Ovary (tissue), 10 donors: ENCODE measurements at places on chromosomes 1 and 21. TPM values are rescaled to one million over a fixed set of nuclear protein-coding genes. Genes with fewer than 3 reads are reported as not detected.

The RASSF5 gene
- 5.2 TPM for total RNA-seq

DNA sequence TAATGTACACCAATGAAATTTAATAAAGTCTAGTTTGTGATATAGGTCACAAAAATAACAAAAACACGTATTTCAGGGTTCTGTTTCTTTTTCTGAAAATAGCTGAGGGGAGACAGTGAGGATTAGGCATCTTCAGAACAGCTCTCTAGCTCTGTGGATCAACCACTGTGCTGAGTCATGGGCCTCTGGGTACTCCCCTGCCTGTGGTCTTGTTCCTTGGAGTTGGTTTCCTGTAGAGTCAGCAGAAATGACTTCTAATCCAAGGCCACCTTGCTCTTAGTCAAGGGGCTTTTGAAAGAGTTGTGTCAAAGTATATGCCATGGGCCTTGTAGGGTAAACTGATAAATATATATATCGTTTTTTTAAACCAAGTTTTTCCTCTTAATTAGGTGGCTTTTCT, 141.8 kb upstream of the ZRANB2 start:
- no peak overlapping the region for H3K27ac ChIP-seq
- H3K27me3 ChIP-seq = no peaks in the 10 kb centered on the region
- no peaks in the 10 kb centered on the region for H3K36me3 ChIP-seq
- no peak for DNase-seq

The A3GALT2 gene
- total RNA-seq = not detected

DNA sequence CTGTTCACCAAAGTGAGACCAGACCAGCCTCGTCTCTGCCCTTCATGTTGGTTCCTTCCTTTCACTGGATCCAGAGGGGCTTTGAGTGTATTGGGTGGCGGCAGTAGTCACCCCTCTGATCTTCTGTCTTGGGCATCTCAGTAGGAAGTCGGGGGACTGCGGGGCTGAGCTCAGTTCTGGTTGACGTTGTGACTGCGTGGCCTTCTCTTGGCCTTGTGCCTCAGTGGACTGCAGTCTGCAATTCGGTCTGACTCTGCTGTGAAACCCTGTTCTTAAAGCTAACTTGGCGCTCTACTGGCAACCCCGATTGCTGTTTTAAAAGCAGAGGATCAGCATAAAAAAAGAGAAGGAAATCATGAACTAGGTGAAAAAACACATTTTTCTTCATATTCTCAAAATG, 56.7 kb downstream of the SLC37A1 start:
- DNase-seq = no peak
- no peak overlapping the region for H3K4me3 ChIP-seq
- H3K36me3 ChIP-seq = no peaks in the 10 kb centered on the region
- H3K4me1 ChIP-seq = no peaks in the 10 kb centered on the region

- H3K27me3 ChIP-seq = no peaks in the 10 kb centered on the region
- H3K36me3 ChIP-seq = no peaks in the 10 kb centered on the region
- H3K4me3 ChIP-seq = no peak overlapping the region
- H3K4me1 ChIP-seq = no peaks in the 10 kb centered on the region
These were observed 50.2 kb downstream of the EEIG2 start for GRCh38 chr1:108610073-108610472.

GRCh38 chr1:161915051-161915503, 108.6 kb downstream of the OLFML2B start:
- H3K4me1 ChIP-seq = peaks cover 3% of the 10 kb centered on the region
- H3K4me3 ChIP-seq = no peak overlapping the region
- DNase-seq = no peak

GRCh38 chr1:54223441-54224202, 23.7 kb downstream of the MRPL37 start:
- H3K4me3 ChIP-seq = no peak overlapping the region
- no peak for DNase-seq
- H3K27ac ChIP-seq = peak overlapping the region; percentile 9
- no peaks in the 10 kb centered on the region for H3K27me3 ChIP-seq
- no peaks in the 10 kb centered on the region for H3K36me3 ChIP-seq

DNA sequence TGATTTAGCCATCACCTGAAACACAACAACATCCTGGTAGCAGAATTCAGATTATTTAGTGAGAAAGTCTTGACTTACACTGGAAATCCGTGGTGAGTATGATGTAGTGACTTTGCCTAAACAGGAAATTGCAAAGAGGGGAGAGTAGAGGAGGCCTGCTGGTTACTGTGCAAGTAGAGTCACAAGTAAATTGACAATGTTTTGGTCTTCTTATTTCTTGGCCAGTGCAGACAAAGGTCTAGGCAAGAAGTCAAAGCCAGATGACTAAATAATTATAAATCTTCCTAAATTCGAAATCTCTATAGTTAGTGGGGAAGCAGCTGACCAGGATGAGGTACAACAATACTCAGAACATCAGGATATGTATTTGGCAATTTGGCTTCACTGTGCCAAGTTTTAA, 159.5 kb upstream of the KCTD3 start:
- no peak overlapping the region for H3K27ac ChIP-seq
- H3K36me3 ChIP-seq = no peaks in the 10 kb centered on the region
- no peak overlapping the region for H3K4me3 ChIP-seq
- no peaks in the 10 kb centered on the region for H3K27me3 ChIP-seq
- DNase-seq = no peak

The RIMKLA gene
- 0.15 TPM for total RNA-seq

GRCh38 chr1:180020017-180020416, 65.4 kb downstream of the CEP350 start:
- H3K27me3 ChIP-seq = no peaks in the 10 kb centered on the region
- no peaks in the 10 kb centered on the region for H3K36me3 ChIP-seq
- no peak for DNase-seq
- no peaks in the 10 kb centered on the region for H3K4me1 ChIP-seq

DNA sequence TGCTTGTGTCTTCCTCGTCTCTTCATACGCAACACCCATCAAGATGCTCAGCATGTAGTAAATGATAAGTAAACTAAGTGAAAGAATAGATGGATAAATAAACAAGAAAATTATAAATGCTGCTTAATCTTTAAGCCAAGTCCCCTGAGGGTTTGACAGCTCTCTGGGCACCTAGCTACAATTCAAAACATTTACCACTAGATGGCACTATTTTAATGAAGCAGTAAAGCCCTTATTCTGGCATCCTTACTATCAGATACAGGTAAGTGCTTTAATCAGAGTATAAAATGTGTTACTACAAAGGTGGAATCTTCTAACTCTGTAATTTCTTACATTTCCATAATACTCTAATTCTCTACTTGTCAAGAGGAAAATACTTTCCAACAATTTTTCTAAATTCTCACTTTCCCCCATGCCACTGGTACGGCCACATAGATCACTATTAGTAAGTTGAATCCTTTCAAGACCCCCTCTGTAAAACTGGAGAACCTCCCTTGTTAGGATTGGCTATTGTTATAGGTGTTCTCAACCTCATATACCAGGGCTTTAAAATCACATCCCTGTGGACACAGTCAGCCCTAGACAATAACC, 137.8 kb downstream of the BARHL2 start:
- no peaks in the 10 kb centered on the region for H3K36me3 ChIP-seq
- H3K4me1 ChIP-seq = no peaks in the 10 kb centered on the region
- no peaks in the 10 kb centered on the region for H3K27me3 ChIP-seq
- H3K27ac ChIP-seq = no peak overlapping the region
- DNase-seq = no peak

The OR2L3 gene
- not detected for total RNA-seq

- H3K36me3 ChIP-seq = no peaks in the 10 kb centered on the region
- no peak overlapping the region for H3K4me3 ChIP-seq
- peaks cover 3% of the 10 kb centered on the region for H3K4me1 ChIP-seq
- H3K27ac ChIP-seq = no peak overlapping the region
- no peak for DNase-seq
These were observed 68.2 kb downstream of the MAP10 start for GRCh38 chr1:232873412-232873811.

The USP24 gene
- 43.7 TPM for total RNA-seq

The ACTL8 gene
- not detected for total RNA-seq

DNA sequence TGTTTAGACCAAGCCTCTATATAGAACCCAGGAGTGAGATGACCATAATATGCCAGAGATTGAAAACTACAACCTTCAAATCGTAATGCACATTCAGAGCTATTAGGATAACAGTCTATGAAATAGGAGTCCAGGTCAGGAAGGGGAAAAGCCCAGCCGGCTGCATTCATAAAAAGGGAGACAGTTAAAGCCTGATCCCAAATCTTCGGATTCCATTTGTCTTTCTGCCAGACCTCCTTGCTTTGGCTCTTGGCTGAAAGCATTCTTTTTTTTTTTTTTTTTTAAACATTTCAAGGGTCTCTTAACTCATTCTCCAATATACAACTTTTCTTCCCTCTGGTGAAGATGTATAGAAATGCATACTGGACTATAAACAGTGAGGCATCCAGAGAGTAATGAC, 81.1 kb downstream of the NTPCR start:
- no peak for DNase-seq
- H3K36me3 ChIP-seq = no peaks in the 10 kb centered on the region
- H3K4me1 ChIP-seq = peaks cover 1% of the 10 kb centered on the region

The KIF26B gene
- total RNA-seq = 4.0 TPM

DNA sequence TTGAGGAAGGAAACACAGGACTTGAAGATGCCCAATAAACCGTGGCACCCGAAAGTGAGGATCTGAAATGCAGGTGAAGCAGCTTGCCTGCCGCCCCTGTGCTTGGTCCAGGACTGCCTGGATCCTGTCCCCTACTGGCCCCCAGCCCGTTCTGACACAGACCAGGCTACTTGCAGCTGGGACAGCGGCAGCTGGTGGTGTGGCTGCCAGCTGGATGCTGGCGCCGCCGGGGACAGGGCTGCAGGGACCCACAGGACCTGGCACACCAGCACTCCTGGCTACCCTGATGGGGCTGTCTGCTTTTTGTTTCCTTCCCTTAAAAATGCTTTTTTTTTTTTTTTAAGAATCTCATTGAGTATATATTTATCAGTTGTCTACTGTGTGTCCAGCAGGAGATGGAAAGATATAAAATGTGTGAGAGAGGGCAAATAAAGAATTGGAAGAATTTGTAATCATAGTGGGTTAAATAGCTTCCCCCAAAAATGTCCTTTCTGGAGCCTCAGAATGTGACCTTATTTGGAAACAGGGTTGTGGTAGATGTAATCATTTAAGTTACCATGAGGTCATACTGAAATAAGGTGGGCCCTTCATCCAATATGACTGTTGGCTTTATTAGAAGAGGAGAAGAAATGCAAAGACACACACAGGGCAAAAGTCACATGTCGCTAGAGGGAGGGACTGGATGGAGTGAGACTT, 165.6 kb downstream of the DSCAM start:
- H3K4me3 ChIP-seq = no peak overlapping the region
- no peaks in the 10 kb centered on the region for H3K36me3 ChIP-seq
- no peaks in the 10 kb centered on the region for H3K4me1 ChIP-seq
- H3K27me3 ChIP-seq = no peaks in the 10 kb centered on the region
- no peak overlapping the region for H3K27ac ChIP-seq

DNA sequence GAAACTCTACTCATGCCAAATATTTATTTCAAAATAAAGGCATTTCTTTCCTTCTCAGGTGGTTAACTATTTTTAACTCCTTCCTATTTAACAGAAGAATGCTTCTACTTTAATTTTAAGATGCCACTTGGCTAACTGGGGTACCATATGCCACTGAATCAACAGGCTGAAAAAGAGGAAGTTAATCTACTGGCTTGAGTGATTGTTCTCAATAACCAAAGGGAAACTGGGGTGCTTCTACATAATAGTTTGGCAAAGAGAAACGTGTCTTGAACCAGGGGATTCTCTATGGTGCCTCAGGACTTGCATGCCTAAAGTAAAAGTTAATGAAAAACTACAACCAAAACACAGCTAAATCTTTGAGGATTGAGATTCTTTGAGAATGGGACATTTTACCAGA, 142.6 kb downstream of the DENND1B start:
- DNase-seq = no peak
- no peaks in the 10 kb centered on the region for H3K27me3 ChIP-seq
- H3K4me1 ChIP-seq = no peaks in the 10 kb centered on the region

DNA sequence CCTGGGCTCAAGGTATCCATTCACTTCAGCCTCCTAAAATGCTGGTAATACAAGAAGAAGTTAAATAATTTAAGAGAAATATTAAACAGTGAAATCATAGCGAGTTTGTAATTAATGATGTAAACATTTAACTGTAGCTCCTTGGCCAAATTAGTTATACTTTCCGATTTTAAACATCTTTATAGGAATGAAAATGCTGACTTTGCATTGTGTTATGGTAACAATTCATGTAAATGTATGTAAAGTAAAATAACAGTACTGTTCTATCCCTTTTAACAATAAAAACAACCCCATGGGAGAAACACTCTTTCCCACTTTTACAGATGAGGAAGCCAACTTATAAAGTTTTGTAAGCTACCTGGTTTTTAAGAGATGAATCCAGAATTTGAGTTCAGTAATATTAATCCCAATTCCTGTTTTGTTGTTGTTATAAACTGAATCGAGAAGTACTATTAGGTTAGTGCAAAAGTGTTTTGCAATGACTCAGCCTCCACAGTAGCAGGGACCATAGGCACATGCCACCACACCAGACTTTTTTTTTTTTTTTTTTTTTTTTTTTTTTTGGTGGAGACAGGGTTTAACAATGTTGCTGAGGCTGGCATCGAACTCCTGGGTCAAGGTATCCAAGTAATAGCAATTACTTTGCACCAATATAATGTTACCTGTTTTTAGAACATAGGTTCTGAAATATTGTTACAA, 1360.4 kb downstream of the BRINP3 start:
- H3K4me3 ChIP-seq = no peak overlapping the region
- H3K36me3 ChIP-seq = no peaks in the 10 kb centered on the region
- H3K27ac ChIP-seq = no peak overlapping the region

- DNase-seq = no peak
- H3K27ac ChIP-seq = no peak overlapping the region
- no peak overlapping the region for H3K4me3 ChIP-seq
- no peaks in the 10 kb centered on the region for H3K36me3 ChIP-seq
- H3K4me1 ChIP-seq = no peaks in the 10 kb centered on the region
- no peaks in the 10 kb centered on the region for H3K27me3 ChIP-seq
These were observed 895.6 kb downstream of the TTLL7 start for GRCh38 chr1:83103341-83103740.

GRCh38 chr1:36085126-36085525, 1.2 kb downstream of the TEKT2 start:
- no peak overlapping the region for H3K4me3 ChIP-seq
- no peaks in the 10 kb centered on the region for H3K36me3 ChIP-seq
- H3K4me1 ChIP-seq = peaks cover 11% of the 10 kb centered on the region
- H3K27ac ChIP-seq = no peak overlapping the region
- no peaks in the 10 kb centered on the region for H3K27me3 ChIP-seq
- no peak for DNase-seq
